CD4-positive, CD25-positive, alpha-beta regulatory T cell (primary cell): ENCODE measurements at places on chromosomes 7 and 10.

- H3K27ac ChIP-seq: no peak overlapping the region
- H3K4me3 ChIP-seq: no peak overlapping the region
- no peaks in the 10 kb centered on the region for H3K36me3 ChIP-seq
- H3K27me3 ChIP-seq: no peaks in the 10 kb centered on the region
Observed at GRCh38 chr7:30710669-30711068, 28.4 kb upstream of the CRHR2 start.

GRCh38 chr7:6446838-6447580 is 745 bp downstream of the DAGLB start:
- peak; percentile 50 for DNase-seq
- H3K4me3 ChIP-seq: peak overlapping the region; percentile 89

DNA sequence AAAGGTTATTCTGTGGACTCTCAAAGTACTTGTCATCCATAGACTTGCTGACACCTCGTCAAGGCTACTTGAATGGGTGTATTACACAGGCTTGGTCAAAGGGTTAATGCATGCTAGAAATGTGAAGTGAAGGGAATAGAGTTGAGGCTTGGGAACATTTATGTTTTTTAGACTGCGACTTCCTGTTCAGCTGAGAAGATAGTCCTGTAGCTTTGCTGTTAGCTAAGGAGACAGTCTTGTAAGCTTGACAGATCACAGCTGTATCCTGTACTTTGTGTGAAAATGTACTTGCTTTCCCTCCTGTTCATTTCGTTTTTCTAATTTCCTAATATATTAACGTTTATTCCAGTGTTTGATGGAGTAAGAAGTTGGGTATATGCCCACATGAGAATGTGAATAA is 52.1 kb downstream of the ADD3 start:
- H3K27me3 ChIP-seq: no peaks in the 10 kb centered on the region
- no peaks in the 10 kb centered on the region for H3K36me3 ChIP-seq
- peak overlapping the region; percentile 26 for H3K27ac ChIP-seq
- DNase-seq: no peak
- H3K4me3 ChIP-seq: peak overlapping the region; percentile 27

- H3K4me1 ChIP-seq: no peaks in the 10 kb centered on the region
- no peak for DNase-seq
- H3K36me3 ChIP-seq: no peaks in the 10 kb centered on the region
Observed at GRCh38 chr7:46942574-46942973, 639.3 kb downstream of the TNS3 start.

- peak; percentile 72 for DNase-seq
- H3K27ac ChIP-seq: peak overlapping the region; percentile 88
- H3K36me3 ChIP-seq: no peaks in the 10 kb centered on the region
Observed at GRCh38 chr7:2710286-2710655, 22.3 kb downstream of the AMZ1 start.

- no peak within 1 kb of the TSS for H3K27ac ChIP-seq
- no peaks in the 10 kb centered on the region for H3K4me1 ChIP-seq
- no peaks in the 10 kb centered on the region for H3K36me3 ChIP-seq
- peak within 1 kb of the TSS; percentile 69 for H3K4me3 ChIP-seq
Observed at GRCh38 chr7:111090846-111091245, at the start of gene LRRN3. Gene LRRN3 (plus strand): TSS chr7:111091127. CDS start chr7:111122773, 31,646 bp downstream.

GRCh38 chr10:111705021-111705420 is 478.5 kb downstream of the GPAM start:
- H3K36me3 ChIP-seq: no peaks in the 10 kb centered on the region
- no peak overlapping the region for H3K27ac ChIP-seq
- no peaks in the 10 kb centered on the region for H3K4me1 ChIP-seq
- DNase-seq: no peak

DNA sequence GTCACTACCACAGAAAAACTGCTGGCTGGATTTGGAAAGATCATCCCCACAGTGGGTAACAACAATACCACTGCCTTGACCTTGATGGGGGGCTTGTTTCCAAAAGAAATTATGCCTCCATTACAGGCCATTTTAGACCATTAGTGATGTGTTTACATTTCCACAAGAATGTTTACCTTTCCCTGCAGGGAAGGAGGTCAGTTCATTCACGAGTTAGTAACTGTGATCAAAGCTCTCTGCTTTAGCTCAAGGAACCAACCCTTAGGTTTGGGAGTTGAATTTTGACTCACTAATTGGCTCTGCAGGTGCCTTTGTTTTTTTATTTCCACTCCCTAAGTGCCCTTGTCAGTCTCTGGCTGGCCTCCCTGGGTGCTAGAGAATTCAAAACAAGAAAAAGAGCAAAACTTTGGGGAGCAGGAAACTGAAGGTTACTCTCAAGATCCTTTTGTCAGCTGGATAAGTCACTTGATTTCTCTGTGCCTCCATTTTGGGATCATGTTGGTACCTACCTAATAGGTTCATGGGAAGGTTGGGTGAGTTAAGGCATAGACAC is 41.1 kb upstream of the NUPR2 start:
- H3K4me3 ChIP-seq: no peak overlapping the region
- H3K27me3 ChIP-seq: no peaks in the 10 kb centered on the region
- no peak for DNase-seq
- H3K4me1 ChIP-seq: no peaks in the 10 kb centered on the region
- no peaks in the 10 kb centered on the region for H3K36me3 ChIP-seq

DNA sequence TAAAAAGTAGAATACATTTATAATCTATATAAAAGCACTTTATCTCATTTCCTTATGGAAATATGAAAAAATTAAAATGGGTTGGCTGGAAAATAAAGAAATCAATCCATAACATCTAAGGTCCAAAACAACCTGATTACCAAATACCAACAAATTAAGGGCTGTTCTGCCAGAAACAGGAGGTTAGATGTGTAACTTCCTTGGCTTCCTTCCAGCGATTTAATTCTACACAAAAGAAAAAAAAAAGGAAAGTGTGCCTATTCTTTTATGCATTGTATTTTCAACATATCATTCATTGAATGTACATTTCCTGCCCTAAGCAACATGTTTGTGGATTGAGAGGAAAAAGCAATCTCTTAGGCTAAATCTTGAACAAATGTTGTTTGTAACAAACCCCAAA is 36.2 kb upstream of the USP6NL start:
- H3K4me1 ChIP-seq: no peaks in the 10 kb centered on the region
- no peaks in the 10 kb centered on the region for H3K36me3 ChIP-seq
- no peak for DNase-seq
- H3K27ac ChIP-seq: no peak overlapping the region
- H3K27me3 ChIP-seq: no peaks in the 10 kb centered on the region
- no peak overlapping the region for H3K4me3 ChIP-seq

GRCh38 chr7:1738956-1739355 is 68.9 kb downstream of the ELFN1 start:
- no peak overlapping the region for H3K4me3 ChIP-seq
- no peak for DNase-seq
- H3K4me1 ChIP-seq: peaks cover 23% of the 10 kb centered on the region
- H3K27ac ChIP-seq: no peak overlapping the region

DNA sequence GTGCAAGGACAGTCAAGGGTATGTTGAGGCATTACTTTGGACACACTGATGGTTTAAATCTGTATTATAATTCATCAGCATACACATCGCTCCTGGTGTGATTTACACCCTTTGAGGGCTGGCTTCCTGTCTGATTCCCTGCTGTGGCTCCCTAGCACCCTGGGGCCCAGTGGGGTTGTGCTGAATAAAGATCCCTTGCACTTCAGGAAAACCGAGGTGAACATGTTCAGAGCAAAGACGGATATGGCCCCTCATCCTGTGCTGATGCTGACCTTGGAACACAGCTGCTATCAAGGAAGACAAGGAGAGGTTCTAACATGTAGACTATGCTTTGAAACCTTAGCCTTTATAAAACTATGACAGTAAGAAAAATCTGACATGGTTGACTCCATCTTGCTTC is 84.6 kb upstream of the UNC5B start:
- H3K4me3 ChIP-seq: no peak overlapping the region
- peaks cover 2% of the 10 kb centered on the region for H3K27me3 ChIP-seq
- no peak overlapping the region for H3K27ac ChIP-seq

DNA sequence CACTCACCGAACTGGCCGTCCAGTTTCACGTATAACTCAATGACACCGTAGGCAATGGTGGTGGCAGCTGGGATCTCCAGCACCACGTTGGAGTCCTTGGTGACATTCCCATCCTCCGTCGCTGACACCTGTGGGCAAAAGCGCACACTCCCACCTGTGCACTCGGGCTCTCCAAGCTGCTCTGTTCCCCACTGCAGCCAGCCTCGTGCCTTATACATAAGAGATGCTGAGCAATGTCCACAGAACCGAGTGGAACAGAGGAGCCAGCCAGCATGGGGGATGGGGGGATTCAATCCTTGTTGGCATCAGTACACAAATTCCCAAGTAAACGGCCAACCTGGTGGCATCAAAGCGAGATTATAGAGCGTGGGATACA is 40.0 kb downstream of the GSDME start:
- no peak overlapping the region for H3K27ac ChIP-seq
- no peaks in the 10 kb centered on the region for H3K36me3 ChIP-seq
- H3K4me3 ChIP-seq: no peak overlapping the region
- no peaks in the 10 kb centered on the region for H3K4me1 ChIP-seq

DNA sequence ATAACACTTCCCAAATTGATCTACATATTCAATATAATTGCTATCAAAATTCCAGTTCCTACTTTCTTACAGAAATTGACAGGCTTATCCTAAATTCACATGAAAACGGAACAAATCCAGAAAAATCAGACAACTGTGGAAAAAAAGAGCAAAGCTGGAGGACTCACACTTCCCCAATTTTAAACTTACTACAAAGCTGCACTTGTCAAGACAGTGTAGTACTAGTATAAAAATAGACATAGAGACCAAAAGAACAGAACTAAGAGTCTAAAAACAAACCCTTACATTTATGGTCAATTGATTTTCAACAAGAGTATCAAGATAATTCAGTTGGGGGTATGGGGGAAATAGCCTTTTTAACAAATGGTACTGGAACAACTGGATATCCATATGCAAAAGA is 27.5 kb downstream of the LMBR1 start:
- DNase-seq: no peak
- H3K36me3 ChIP-seq: peaks cover 12% of the 10 kb centered on the region
- H3K27me3 ChIP-seq: no peaks in the 10 kb centered on the region
- H3K4me1 ChIP-seq: no peaks in the 10 kb centered on the region

DNA sequence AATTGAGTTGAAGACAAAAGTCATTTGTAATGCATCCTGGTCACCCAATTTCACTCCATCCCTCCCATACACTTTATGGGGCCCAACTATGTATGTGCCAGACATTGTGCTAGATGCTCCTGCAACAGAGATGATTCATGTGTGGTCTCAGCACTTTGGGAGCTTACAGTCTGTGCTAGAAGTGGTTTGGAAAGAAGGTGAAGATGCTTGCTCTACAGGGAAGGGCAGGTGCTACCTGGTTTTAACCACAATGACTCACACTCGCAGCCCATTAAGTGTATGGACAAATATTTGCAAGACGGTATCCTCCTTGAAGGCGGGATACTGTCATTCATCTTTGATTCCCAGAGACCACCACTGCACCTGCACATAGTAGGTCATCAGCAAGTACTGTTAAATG is 257.6 kb downstream of the OTUD1 start:
- peaks cover 15% of the 10 kb centered on the region for H3K27me3 ChIP-seq
- H3K27ac ChIP-seq: no peak overlapping the region
- no peak overlapping the region for H3K4me3 ChIP-seq
- H3K36me3 ChIP-seq: no peaks in the 10 kb centered on the region

GRCh38 chr7:45721686-45722598 is 147.8 kb downstream of the ADCY1 start:
- H3K36me3 ChIP-seq: peaks cover 28% of the 10 kb centered on the region
- H3K27me3 ChIP-seq: no peaks in the 10 kb centered on the region
- no peak overlapping the region for H3K4me3 ChIP-seq
- H3K4me1 ChIP-seq: no peaks in the 10 kb centered on the region
- DNase-seq: no peak

DNA sequence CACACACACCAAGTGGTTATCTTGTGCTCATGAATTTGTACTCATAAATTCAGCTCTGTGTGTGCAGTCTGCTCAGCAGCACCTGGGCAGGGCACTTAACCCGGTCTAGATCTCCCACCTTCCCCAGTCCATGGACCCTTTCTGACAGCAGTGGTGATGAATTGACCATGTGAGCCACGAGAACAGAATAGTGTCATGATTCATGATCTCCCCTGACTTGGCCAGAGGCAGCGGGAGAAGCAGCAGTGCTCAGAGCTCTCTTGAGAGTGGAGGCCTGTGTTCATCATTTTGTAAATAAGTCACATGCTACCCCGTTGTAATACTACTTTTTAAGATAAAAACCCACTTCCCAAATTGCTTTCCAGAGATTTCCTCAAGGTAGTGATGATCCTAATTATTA is 74.2 kb downstream of the GALNT17 start:
- H3K4me3 ChIP-seq: no peak overlapping the region
- H3K4me1 ChIP-seq: no peaks in the 10 kb centered on the region
- no peak for DNase-seq
- no peak overlapping the region for H3K27ac ChIP-seq

DNA sequence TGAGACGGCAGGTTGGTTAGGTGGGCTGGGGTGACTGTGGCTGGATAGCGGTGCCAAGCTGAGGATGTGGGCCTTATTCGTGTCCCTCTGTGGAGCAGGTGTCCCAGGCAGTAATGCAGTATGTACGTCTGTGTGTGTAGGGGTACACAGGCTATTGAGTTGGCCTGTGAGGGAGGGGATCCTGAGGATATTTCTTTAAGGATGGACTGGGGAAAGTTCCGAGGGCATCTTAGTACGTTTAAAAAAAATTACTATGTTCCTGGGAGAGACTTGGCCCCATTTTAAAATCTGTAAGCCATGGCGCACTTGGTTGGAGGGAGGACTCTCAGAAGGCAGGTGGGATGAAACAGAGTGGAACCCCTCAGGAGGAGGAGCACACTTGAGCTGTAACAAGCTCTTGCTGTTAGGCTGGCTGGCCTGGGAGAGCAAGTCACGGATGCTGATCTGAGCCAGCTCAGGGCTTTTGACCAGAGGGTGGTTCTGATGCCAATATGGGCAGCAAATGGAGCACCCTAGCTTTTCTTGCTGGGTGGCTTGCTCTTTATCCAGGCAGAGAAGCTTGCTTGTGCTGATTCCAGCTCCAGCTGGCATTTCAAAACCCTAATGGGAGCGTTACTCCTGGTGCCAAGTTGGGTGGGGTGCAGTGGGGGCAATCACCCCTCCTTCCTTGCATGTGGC is 765 bp downstream of the WBP1L start:
- peak overlapping the region; percentile 91 for H3K4me3 ChIP-seq
- H3K4me1 ChIP-seq: peaks cover 37% of the 10 kb centered on the region
- peak overlapping the region; percentile 79 for H3K27ac ChIP-seq
- DNase-seq: no peak
- no peaks in the 10 kb centered on the region for H3K27me3 ChIP-seq
- H3K36me3 ChIP-seq: peaks cover 5% of the 10 kb centered on the region

DNA sequence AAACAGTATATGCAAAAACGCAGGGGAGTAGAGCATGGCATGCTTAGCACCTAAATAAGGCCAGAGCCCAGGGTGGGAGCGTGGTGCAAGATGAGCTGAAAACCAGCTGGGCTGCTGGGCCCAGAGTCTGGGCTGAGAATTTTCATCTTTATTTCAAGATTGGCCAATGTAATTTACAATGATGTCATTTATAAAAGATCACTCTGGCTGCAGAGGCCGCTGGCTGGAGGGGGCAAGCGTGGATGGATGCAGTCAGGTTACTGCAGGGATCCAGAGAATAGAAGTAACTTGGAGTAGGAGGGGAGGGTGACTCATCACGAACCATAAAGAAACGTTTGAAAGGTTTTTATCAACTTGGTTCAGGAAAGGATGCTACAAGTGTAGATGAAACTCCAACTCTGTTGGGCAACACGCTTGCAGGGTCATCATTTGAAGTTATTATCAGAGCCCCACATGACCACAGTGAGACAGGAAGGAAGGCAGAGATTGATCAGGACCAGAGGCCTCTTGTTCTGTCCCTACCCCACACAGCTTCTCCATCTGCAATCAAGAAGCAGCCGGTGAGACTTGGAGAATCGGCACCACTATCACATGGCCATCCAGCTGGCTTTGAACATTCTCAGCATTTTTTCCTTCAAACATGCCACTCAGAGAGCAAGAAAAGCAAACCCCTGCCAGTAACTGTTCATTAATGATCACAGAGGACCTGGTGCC is 49.2 kb downstream of the ODAD2 start:
- no peaks in the 10 kb centered on the region for H3K27me3 ChIP-seq
- no peak overlapping the region for H3K27ac ChIP-seq
- H3K36me3 ChIP-seq: no peaks in the 10 kb centered on the region
- DNase-seq: no peak
